ENCODE measurements at places on chromosomes 1 and 21.

DNA sequence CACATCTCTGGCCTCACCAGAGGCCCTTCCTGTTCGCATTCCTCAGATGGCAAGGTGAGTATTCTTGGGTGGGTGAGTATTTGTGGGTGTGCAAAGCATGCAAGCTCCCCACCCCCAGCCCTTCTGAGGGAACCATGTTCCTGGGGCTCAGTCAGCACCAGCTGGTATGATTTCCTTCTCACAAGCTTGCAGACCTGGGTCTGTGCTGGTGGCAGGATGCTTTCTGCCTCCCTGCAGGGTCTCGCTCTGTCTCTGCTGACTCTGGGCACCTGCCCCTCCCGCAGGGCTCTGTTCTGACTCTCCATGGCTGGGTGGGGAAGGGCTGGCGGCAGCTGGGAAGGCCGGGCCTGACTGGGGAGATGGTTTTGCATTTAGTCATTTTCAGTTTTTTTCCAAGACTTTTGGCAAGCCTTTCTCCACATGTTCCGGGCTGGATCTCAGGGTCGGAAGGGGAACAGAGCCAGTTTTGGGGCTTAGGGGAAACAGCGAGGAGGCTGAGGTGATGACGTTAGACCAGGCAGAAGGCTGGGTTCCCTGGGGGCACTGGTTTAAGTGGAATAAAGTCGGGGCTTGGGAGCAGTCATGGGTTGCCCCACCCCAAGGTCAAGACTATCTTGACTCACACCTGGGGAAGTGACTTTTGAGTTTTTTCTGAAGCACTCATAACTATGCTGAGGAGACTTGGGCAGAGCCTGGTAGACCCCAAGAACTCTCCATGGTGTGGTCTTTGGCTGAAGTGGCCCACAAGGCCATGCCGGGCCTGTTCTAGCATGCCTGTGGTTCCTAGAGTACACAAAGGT is 6.2 kb downstream of the RASSF5 start:
- H3K27ac ChIP-seq, result no peak overlapping the region
- H3K4me3 ChIP-seq, result no peak overlapping the region
- peaks cover 22% of the 10 kb centered on the region for H3K27me3 ChIP-seq
- H3K36me3 ChIP-seq, result no peaks in the 10 kb centered on the region
- DNase-seq, result no peak

DNA sequence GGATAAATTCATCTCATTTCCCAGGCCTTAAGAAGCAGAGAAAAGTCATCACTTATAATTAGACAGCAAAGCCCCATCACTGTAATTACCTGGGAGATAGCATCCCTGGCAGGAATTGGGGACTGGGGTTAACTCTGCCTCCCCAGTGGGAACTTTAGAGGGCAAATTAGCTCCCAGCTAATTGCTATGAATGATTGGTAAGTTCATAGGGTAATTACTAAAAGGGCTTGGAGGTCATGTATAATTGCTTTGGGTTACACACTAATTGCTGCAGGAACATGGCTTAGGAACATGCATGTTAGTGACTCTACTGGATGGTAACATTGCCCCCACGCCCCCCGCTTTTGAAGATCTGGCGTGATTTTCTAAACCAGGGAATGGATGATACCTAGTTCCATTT is 64.8 kb downstream of the UBE2T start:
- peaks cover 5% of the 10 kb centered on the region for H3K36me3 ChIP-seq
- no peak overlapping the region for H3K27ac ChIP-seq
- no peak overlapping the region for H3K4me3 ChIP-seq
- peaks cover 8% of the 10 kb centered on the region for H3K4me1 ChIP-seq
- peaks cover 40% of the 10 kb centered on the region for H3K27me3 ChIP-seq
- no peak for DNase-seq

DNA sequence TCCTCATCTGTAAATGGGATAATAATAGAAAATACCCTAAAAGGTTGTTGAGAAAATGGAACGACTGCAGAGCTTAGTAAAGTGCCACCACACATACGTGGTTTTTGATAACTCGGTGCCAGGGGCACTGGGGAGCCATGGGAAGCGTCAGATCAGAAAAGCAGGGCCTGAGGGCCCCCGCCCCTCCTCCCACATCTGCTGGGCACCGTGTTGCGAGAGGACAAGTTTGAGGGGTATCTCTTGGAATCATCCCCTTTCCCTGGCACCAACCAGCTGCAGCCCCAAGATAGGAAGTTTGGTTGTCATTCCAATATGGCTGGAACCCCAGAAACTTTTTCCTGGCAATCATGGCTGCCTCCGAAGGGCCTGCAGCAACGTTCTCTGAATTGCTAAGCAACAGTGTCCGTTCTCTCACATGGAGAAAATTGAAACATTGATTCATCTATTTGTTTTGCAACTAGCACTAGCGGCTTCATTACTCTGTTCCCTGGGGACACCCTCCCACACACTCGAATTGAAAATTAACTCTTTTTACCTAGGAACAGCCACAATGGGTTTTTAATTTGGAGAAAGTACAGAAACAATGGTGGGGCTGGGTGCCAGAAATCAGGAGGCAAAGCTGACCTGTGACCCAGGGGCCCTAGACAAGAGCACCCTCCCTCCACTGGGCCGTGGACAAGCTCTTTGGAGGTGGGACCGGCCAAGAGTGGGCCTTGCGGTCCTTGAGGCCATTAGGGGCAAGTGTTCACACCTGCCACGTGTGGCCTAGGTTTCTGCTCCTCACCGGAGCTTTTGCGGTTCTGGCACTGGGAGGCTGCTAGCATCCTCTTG is 190.0 kb upstream of the VAMP3 start:
- H3K27ac ChIP-seq, result no peak overlapping the region
- H3K4me3 ChIP-seq, result no peak overlapping the region
- H3K36me3 ChIP-seq, result no peaks in the 10 kb centered on the region
- no peak for DNase-seq

DNA sequence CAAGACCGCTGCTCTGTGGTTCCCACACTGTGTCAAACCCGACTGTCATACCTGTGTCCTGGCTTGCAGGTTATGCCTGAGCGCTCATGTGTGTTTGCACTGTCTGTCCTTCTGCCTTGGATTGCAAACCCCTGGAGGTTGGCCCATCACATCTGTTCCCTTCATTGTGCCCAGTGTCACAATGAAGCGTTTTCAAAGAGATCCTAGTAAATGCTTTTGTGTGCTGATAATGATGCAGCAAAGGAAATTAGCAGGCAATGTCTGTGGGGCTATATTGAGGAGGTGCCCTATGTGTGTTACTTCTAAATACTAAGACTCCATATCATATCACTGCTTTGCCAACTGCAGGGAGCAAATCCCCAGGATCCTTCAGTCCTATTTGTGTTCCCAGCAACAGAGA is 424.4 kb upstream of the NFIA start:
- no peaks in the 10 kb centered on the region for H3K27me3 ChIP-seq
- no peak overlapping the region for H3K27ac ChIP-seq
- DNase-seq, result no peak
- no peaks in the 10 kb centered on the region for H3K36me3 ChIP-seq
- no peak overlapping the region for H3K4me3 ChIP-seq

DNA sequence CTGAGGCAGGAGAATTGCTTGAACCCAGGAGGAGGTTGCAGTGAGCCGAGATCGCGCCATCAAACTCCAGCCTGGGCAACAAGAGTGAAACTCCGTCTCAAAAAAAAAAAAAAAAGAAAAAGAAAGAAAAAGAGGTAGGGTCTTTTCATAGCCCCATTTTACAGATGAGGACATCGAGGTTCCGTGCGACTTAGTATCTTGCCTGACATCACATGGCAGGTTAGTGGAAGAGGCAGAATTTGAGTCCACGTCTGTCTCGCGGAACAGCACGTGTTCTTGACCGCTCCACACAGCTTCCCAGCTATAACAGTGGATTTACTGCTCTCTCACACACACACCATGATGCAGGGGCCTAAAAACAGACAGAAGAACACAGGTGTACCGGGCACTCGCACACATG is 1.1 kb downstream of the CTRC start:
- peaks cover 4% of the 10 kb centered on the region for H3K27me3 ChIP-seq
- H3K4me3 ChIP-seq, result peak overlapping the region; percentile 53
- no peak for DNase-seq
- peak overlapping the region; percentile 92 for H3K27ac ChIP-seq
- H3K4me1 ChIP-seq, result peaks cover 2% of the 10 kb centered on the region
- no peaks in the 10 kb centered on the region for H3K36me3 ChIP-seq

DNA sequence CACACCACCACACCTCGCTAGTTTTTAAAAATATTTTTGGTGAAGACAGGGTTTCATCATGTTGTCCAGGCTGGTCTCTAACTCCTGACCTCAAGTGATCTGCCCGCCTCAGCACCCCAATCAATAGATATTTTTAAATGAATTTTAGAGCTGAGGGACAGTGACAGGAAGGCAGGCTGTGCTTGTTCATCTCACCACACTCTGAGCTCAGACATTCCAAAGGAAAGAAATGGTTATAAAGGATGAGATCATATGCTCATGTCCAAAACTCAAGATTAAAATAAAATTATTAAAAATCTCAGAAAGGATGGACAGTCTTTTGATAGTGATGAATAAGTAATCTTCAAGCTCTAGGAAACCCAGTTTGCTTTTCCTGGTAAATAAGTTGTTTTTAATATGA is 40.9 kb downstream of the L1TD1 start:
- H3K36me3 ChIP-seq, result no peaks in the 10 kb centered on the region
- no peak for DNase-seq
- peaks cover 5% of the 10 kb centered on the region for H3K4me1 ChIP-seq
- no peak overlapping the region for H3K27ac ChIP-seq

All from T-helper 17 cell (primary cell).